ENCODE measurements at places on chromosomes 4 and X. TPM values are rescaled to one million over a fixed set of nuclear protein-coding genes. Genes with fewer than 3 reads are reported as not detected.

Gene SGCB
- 8.0 TPM for total RNA-seq

Gene NEXMIF
- 0.07 TPM for total RNA-seq

Gene TNIP3
- total RNA-seq: 0.07 TPM

Gene PFKFB1
- total RNA-seq: not detected

Gene CDX4
- not detected for total RNA-seq

Gene MBNL3
- 6.3 TPM for total RNA-seq

Gene F8
- 0.22 TPM for total RNA-seq

GRCh38 chr4:99968330-99968729 lies 18.3 kb upstream of the H2AZ1 start:
- DNase-seq: no peak

DNA sequence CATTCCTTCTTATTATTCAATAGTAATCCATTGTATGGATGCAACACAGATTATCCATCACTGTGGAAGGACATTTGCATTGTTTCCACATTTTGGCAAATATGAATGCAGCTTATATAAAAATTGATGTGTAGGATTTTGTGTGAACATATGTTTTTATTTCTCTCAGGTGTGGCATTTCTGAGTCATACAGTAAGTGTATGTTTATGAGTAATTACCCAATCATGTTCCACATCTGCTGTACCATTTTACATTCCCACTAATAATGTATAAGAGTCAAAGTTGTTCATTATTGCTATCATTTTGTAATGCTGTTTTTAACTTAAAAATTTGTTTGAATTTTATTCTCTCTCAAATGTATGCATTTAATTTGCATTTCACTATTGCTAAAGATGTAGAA lies 25.5 kb downstream of the MAGEA4 start:
- no peak for DNase-seq

DNA sequence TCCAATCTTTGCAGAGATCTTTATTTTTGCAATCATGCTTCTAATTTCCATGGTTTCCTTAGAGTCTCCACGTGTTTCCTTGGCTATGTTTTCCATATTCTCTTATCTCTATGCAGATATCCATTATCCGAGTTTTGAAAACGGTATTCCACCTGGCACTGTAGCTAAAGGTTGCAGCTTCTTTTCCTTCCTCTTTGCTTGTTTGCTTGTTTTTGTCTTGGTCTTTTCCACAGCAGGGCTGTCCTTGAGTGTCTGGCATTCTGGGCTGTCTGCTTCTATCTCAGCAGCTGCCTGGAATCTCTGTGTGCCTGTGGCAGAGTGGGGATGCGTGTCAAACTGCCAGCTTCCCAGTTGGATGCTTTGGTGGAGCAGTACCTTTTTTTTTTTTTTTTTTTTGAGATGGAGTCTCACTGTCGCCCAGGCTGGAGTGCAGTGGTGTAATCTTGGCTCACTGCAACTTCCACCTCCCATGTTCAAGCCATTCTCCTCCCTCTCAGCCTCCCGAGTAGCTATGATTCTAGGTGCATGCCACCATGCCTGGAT lies 46.9 kb downstream of the WFS1 start:
- DNase-seq: no peak

DNA sequence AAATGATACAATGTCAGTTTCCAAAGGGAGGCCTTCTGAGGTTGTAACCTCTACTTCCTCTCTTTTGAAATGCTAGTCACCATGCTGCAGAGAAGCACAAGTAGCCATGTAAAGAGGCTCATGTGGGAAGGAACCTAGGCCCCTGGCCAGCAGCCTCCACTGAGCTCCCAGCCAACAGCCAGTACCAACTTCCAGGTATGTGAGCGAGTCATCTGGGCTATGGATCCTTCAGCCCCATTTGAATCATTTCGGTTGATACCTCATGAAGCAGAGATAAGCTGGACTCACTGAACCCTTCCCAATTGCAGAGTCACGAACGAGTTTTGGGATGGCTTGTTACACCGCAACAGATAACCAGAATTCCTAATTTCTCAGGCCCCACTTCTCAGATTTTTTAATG lies 187.0 kb upstream of the LDB2 start:
- DNase-seq: no peak

DNA sequence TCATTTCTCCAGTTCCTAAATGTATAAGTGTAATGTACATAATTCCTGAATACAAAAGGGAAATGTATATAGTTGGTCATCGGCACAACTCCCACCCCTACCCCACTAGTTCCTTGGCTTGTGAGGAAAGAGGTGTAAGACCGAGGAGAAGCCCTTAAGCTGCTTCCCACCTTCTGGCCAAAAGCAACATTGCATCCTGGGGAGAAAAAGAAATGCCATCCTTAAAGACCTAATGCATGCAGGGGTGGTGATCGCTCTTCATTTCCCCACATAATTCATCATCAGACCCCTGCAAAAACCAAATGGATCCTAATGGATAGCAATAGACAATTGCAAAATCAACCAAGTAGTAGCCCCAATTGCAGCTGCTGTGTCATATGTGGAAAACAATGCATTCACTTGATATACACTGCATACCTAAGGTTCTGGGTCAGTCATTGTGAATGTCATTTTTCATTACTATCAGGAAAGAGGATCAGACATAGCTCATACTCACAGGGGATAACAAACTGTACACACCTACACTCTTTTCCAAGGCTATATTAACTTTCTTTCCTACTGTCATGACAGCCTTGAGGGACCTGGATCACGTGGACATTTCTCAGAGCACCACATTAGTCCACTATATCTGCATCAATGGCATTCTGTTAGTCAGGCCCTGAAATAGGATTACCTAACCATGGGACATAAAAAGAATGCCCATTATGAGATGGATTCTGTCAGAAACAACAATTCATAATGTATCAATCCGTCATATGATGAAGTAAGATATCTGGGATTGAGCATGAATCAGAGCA lies 31.7 kb upstream of the NFXL1 start:
- no peak for DNase-seq

DNA sequence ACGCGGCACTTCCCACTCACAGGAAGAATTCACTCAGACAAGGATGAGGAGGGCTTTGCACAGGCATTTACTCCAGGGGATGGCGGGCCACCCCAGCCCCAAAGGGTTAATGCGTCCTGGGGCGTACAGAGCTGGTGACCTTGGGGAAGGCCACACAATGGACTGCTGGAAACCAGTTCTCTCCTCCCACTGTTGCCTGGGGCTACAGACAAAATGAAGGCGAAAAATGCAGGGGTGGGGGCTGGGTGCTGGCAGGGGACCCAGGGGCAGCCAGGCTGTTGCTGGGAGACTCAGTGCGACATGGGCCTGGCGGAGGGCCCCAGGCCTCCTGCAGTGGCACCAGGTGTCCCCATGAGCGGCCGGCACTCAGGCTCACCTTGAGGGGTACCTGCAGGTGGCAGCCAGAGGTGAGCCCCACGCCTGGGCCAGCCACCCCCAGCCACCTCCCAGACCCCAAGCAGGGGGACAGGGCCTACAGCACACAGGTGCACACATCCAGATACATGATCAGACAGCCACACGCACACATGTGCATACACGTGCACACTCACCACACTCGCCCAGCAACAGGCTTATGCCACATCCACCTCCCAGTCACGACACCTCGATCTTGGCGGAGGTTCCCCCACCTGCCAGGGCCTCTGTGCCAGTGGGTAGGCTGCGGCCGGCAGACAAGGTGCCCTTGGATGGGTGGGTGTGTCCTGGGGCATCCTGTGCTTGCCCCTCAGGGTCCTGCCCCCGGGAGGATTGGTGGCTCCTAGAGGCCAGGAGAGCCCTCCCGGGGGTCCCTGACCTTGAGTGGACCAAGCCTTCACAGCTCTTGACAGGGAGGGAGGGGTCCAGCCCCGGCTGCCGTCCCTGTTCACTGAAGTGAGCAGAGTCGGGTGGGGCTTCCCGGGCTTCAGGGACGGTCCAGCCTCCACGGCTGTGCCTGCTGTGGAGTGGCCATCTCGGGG lies 13.1 kb downstream of the NAT8L start:
- no peak for DNase-seq

GRCh38 chrX:120512222-120512621 lies 43.1 kb upstream of the LAMP2 start:
- no peak for DNase-seq

GRCh38 chr4:158541506-158541905 lies 19.8 kb downstream of the RXFP1 start:
- DNase-seq: no peak

DNA sequence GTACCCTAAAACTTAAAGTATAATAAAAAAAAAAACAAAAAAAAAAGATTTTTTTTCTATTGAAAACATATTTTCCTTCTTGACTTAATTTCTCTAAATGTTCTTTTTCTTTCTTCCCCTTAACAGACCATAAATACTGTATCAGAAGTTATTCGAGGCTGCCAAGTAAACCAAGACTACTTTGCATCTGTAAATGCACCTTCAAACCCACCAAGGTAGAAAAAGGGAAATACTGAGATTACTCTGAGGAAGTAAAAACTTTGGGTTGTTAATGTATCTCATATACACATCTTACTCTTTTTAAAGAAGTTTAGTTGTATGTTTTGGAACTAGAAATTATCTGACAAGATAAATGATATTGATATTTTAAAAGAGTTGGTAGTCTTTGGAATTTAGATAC lies 65.6 kb downstream of the USO1 start:
- DNase-seq: no peak

- no peak for DNase-seq
Observed at GRCh38 chr4:126758493-126758892, 874.3 kb upstream of the INTU start.

DNA sequence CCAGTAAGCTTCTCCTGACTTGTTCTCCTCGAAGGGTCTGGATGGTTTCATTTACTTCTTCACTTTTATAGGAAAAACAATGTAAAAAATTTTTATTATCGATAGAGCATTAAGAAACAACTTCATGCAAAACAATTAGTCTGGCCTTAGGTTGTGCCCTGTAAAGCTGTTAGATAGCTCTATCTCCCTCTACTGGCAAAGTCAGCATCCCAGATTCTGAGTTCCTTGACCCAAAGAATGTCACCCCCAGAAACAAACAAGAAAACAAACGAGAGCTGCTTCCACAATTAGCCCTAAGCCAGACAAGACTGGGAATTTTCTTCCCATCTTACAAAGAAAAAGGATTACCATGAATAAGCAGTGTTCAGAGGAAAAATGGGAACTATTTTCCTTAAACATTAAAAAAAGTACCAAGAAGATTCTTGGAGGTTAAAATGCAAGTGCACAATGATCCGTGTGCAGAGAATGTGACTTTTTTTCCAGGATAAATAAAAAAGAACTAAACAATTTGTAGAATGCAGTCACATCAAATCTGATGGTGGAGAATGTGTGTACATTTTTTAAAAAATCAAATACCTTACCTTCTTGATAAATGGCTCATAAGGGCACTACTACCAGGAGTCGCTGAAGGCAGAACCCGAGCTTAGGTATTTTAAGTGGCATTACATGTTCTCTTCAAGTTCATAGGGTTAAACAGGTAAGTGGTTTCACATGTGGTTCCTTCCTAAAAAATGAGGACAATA lies 293.2 kb downstream of the FBXO8 start:
- no peak for DNase-seq

- no peak for DNase-seq
Observed at GRCh38 chr4:82513382-82513781, 48.4 kb downstream of the TMEM150C start.

- DNase-seq: no peak
Observed at GRCh38 chr4:21469438-21470300, 478.9 kb downstream of the KCNIP4 start.

GRCh38 chrX:3177851-3178250 lies 136.6 kb downstream of the ARSF start:
- DNase-seq: no peak

DNA sequence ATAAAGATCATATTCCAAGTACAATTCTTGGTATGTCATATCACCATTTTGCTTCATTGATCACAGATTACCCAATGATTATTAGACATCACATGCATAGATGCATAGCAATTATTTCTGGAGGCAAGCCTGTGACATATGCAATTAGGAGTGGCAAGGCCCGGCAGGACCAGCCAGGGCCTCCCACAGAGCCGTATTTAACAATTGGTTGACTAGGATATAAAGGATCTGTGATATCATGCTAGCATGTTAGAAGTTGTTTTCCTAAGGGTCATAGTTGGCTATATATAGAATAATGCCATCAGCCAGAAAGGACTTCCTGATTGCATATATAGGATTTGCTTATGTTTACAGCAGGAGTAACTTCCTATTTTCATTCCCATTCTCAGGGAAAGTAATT lies 103.5 kb upstream of the OTUD4 start:
- DNase-seq: no peak

DNA sequence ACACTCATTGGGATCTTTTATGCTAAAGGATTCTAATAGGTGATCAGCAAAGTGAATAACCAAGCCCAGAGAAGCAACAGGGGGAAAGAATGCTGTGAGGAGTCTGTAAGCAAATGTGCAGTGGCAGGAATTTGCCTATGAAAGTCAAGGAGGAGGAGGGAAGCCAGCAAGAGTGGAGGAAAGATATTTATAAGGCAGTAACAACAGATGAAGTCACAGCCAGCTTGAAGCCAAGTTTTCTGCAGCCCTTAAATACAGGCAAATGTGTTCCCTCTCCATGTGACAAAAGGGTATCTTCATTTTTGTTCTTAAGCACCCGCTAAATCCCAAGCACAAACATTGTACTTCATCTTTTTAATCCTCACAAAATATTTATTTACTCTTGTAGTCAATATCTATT lies 275.0 kb upstream of the CLNK start:
- no peak for DNase-seq

GRCh38 chr4:107740950-107741701 lies 21.1 kb upstream of the PAPSS1 start:
- DNase-seq: no peak

DNA sequence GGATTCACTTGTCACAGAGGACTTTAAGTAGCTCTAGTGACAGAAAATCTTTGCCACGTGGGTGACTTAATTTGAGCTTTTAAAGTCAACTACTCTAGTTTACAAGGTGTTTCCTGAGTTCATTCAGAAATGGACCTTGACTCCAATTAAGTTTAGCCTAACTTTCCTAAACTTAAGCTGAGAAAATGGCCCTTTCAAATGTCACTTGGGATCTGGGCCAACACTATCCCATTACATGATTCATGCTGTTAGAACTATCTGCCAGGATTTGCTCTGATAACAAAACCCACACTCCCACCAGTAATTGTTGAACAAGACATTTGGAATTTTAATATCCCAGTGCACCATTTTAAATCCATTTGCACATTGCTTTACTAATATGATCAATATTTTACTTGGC lies 40.8 kb downstream of the C4orf46 start:
- DNase-seq: no peak

DNA sequence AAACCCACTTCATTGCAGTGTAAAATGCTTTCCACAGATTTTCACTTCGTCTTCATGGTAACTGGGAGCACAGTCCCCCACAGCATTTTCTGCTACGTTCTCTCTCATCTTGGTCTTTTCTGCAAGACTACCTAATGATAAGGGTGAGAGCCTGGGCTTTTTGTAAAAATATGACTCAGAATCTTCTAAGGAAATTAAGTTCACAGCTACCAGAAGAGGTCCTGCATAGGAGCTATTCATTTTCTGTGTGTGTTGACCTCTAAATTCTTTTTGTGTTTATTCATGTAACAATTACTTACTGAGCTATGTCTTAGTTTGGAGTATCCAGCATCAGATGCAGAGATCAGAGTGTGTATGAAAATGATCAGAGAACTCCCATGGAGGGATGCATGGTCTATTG lies 192.2 kb downstream of the CPEB2 start:
- DNase-seq: no peak

GRCh38 chr4:15336410-15337167 lies 91.2 kb upstream of the C1QTNF7 start:
- DNase-seq: peak; percentile 90

Measured in epithelial cell of proximal tubule (primary cell).